Temporal lobe (tissue), 4 donors: ENCODE measurements at places on chromosomes 7 and 10. TPM values are rescaled to one million over a fixed set of nuclear protein-coding genes. Genes with fewer than 3 reads are reported as not detected.

The IFIT2 gene
- 2.7 TPM for total RNA-seq

The SMKR1 gene
- total RNA-seq = 2.2 TPM

The KIAA1549 gene
- total RNA-seq = 40.6 TPM

The MPP7 gene
- total RNA-seq = 1.2 TPM

The ATOH7 gene
- total RNA-seq = 0.49 TPM

The SPDYE9 gene
- total RNA-seq = 0.49 TPM

The TMEM273 gene
- total RNA-seq = 1.2 TPM
